ENCODE measurements at places on chromosomes 1 and 21. TPM values are rescaled to one million over a fixed set of nuclear protein-coding genes. Genes with fewer than 3 reads are reported as not detected.

DNA sequence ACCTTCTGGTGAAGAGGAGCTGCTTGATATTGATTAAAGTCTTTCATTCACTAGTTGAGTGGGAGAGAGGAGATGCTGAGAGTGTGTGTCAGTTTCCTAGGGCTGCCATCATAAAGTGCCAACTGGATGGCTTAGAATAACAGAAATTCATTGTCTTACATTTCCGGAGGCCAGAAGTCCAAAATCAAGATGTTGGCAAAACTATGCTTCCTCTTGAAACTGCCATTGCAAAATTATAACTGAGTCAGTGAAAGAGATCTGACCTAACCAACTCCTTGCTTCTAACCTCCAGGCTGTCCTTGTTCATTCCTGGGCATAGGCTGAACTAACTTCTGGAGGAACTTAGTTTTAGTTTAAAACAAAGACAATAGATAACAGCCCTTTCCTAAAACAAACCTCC is 47.1 kb downstream of the PTGS2 start:
- H3K27me3 ChIP-seq, result no peaks in the 10 kb centered on the region
- no peaks in the 10 kb centered on the region for H3K36me3 ChIP-seq
- H3K27ac ChIP-seq, result no peak overlapping the region
- H3K4me1 ChIP-seq, result no peaks in the 10 kb centered on the region
- DNase-seq, result no peak
- H3K4me3 ChIP-seq, result no peak overlapping the region

DNA sequence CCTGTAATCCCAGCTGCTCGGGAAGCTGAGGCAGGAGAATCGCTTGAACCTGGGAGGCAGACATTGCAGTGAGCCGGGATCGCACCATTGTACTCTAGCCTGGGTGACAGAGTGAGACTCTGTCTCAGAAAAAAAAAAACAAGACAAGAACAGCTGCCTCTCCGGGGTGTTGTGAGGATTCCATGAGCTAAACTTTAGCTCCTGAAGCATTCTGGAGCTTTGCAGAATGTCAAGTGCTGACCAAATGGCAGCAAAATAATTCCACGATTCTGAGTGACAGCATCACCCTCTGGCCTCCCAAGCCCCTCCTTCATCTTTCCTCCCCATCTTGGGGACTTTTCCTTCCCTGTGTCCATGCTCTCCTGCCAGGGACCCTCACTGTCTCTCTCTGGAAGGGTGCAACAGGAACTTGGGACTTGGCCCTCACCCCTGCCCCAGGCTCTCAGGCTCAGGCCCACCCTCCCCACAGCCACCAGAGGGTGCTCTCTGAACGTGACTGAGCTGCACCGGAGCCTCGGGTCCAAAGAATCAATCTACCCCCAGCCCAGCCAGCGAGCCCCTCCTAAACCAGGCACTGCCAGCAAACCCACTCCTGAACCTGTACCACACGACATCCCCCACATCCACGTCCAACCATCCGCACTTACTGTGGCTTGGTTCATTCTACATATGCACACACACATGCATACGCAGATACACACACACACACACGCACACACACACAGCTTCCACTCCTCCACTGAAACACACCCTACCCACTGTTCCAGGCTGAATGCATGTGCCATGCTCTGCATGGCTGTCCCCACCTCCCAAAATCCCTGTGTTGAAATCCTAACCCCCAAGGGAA is 45.7 kb downstream of the ACOT7 start:
- peak; percentile 39 for DNase-seq
- peak overlapping the region; percentile 34 for H3K27ac ChIP-seq
- H3K4me3 ChIP-seq, result no peak overlapping the region
- no peaks in the 10 kb centered on the region for H3K27me3 ChIP-seq

TRIM17 gene
- total RNA-seq, result 0.26 TPM

SDC3 gene
- total RNA-seq, result 25.9 TPM

- H3K4me3 ChIP-seq, result no peak overlapping the region
- H3K36me3 ChIP-seq, result no peaks in the 10 kb centered on the region
- DNase-seq, result no peak
- H3K27ac ChIP-seq, result no peak overlapping the region
Observed at GRCh38 chr1:2533365-2533764, 3.3 kb upstream of the HES5 start.
